Stimulated activated CD8-positive, alpha-beta memory T cell treated with anti-CD3 and anti-CD28 coated beads, Interleukin-15, amount 100 ng/mL, for 24 hours (primary cell): ENCODE measurements at places on chromosomes 2 and 18.

DNA sequence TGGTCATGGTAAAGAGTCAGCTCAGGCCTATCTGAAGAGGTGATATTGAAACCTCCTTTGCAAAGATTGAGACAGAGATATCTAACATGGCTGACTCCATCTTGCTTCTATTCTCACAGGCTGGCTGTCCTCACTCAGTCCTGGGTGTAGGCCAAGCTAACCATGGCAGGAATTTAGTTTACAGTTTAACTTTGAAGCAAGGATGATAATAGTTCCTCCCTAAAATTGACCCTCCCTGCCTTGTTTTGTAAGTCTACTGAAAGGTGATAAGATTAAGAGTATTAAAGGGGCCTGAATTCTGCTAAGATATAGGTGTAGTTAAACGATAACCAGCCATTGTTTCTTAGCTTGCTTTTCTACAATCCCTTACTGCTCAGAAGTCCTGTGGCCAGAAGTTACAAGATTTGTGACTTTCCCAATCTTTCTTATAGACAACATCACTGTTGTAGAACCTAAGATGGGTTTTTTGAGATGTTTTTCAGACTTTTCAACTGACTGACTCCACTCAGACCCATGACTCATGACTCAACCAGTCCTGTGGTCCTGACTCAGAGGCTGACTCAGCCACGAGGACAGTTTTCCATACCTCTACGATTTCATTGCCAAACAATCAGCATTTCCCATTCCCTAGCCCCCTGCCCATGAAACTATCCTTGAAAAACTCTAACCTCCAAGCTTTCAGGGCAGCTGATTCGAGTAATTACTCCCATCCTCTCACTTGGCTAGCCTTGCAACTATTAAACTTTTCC, 195.7 kb upstream of the SESTD1 start:
- no peak for DNase-seq

DNA sequence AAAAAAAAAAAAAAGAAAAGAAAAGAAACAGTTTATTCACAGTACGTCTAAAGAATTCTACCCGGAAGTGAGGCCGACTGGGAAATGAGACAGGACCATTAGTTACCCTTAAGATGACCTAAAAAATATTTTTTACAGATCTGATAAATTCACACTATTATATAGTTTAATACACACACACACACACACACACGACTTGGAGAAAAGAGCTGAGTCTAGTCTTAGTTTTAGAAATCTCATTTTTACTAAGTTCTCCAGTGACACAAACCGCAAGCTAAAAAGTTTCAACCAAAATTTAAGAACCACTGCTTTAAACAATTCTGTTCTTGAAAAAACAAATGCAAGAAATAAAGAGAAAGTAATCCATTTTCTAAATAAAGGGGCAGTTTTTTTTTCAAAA, 27.1 kb downstream of the ST3GAL5 start:
- no peak for DNase-seq

- no peak for DNase-seq
These were observed 45.9 kb downstream of the NCK2 start for GRCh38 chr2:105790461-105791149.

- DNase-seq = peak; percentile 64
These were observed 44.1 kb downstream of the ANKMY1 start for GRCh38 chr2:240513549-240514287.

GRCh38 chr2:236033462-236033861, 134.7 kb downstream of the GBX2 start:
- DNase-seq = no peak

- no peak for DNase-seq
These were observed 99.4 kb downstream of the FTCDNL1 start for GRCh38 chr2:199751492-199752120.

DNA sequence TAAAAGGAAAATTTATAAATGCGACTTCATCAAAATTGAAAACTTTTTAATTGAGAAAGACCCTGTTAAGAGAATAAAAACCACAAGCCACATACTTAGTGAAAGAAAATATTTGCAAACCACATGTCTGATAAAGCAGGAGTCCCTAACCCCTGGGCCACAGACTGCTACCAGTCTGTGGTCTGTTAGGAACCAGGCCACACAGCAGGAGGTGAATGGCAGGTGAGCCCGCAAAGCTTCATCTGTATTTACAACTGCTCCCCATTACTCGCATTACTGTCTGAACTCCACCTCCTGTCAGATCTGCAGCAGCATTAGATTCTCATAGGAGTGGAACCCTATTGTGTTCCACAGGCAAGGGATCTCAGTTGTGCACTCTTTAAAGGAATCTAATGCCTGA, 95.5 kb upstream of the CRACDL start:
- no peak for DNase-seq

DNA sequence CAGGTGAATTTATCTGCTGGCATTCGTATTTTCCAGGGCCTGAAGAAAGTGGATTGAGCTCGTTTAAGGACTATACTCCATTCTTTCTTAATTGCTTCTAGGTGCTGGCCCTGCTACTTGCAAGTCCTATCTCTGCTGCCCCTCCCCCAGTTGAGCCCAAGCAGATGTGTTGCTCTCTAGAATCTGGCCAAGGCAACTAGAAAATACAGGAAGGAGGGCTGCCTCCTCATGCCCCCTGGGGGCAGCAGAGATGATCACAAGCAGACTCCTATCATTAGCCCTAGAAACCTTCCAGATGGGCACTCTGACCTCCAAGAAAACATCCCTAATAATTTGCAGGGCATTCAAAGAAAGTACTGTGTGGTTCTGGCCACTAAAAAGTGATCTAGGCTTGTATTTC, 72.5 kb upstream of the CYP26B1 start:
- DNase-seq = no peak

GRCh38 chr18:9868857-9869714, 16.7 kb upstream of the TXNDC2 start:
- DNase-seq = no peak

- no peak for DNase-seq
These were observed 26.9 kb upstream of the ROCK2 start for GRCh38 chr2:11371092-11371937.

DNA sequence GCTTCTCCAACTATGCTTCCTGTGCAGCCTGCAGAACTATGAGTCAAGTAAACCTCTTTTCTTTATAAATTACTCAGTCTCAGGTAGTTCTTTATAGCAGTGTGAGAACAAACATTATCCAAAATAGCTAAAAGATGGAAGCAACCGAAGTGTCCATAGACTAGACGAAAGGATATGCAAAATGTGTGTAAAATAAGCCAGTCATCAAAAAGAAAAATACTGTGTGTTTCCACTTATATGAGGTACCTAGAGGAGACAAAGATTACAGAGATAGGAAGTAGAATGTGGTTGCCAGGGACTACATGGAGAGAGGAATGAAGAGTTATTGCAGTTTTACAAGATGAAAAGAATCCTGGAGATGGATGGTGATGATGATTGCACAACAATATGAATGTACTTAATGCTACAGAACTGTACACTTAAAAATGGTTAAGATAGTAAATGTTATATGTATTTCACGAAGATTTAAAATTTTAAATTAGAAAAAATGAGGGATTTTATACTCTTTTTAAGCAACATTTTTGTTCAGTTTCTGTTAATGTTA, 99.3 kb upstream of the FN1 start:
- no peak for DNase-seq

- no peak for DNase-seq
These were observed 494.1 kb downstream of the LRRTM4 start for GRCh38 chr2:77028032-77028600.

GRCh38 chr18:37565101-37565976, at the start of gene CELF4:
Gene CELF4, minus strand, starts transcription at chr18:37565798.
- DNase-seq = no peak

GRCh38 chr2:70019096-70019495, 57.7 kb upstream of the ASPRV1 start:
- DNase-seq = no peak

DNA sequence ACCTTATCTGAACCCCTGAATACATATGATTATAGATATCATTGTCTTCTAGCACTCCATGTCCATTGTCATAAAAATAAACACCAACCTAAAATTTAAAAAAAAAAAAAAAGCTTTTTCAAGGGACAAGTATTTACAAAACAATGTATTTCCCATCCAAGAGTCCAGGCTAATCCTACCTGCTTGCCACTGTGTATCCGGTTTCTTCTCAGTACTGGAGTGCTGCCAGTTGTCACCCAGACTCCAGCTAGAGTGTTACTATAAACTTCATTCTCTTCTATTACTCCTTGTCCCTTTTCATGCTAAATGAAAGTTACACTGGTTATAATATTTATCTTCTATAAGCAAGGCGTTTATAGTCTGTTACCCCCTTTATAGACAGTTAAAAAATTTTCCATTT, 35.8 kb downstream of the MSH6 start:
- no peak for DNase-seq

GRCh38 chr2:112310906-112311305, 35.5 kb downstream of the ZC3H6 start:
- no peak for DNase-seq

GRCh38 chr2:222296911-222297599, 1.7 kb downstream of the PAX3 start:
- DNase-seq = no peak

GRCh38 chr2:99485824-99486223, 4.0 kb downstream of the REV1 start:
- no peak for DNase-seq
